BJ (cell line): ENCODE measurements at places on chromosomes 5 and 9.

- DNase-seq: no peak
Observed at GRCh38 chr5:169656125-169656901, 19.2 kb downstream of the DOCK2 start.

DNA sequence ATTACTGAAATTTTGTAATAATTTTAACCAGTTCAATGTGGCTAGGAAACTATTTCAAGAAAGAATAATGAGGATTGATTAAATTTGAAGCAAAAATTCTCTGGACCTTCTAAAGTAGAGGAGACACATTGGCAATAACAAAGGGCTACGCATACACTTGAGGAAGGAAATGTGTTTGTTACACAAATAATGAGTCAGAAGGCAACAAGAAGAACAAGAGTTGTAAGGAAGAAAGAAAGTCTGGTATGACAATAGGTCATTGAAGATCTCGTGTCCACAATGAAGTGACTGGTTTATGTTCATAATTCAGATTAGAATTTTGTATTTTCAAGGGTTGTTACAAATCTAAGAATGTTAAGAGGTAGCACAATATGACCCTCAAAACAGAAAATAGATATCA lies 25.8 kb downstream of the ST8SIA4 start:
- no peak for DNase-seq

GRCh38 chr9:105297442-105298075 lies 53.1 kb downstream of the SLC44A1 start:
- DNase-seq: no peak

DNA sequence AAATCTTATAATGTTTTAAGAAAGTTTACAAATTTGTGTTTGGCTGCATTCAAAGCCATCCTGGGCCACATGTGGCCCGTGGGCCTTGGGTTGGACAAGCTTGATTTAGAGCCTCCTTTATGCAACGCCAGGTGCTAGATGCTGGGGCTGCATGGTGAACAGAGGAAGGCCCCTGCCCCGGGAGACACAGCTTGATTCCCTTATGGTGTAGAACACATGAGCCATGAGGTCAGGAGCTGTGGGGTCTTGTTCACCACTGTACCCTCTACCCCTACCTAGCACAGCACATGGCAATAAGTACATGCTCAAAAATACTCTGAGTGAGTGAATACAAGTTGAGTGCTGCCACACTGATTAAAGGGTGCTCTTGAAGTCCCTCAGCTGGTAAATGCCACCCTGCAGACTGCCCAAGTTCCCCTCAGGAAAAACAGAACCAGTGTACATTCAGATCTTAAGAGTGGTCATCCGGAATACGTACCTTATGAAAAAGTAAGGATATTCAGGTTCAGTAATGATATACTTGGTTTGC lies 71.9 kb downstream of the ARRDC3 start:
- no peak for DNase-seq

DNA sequence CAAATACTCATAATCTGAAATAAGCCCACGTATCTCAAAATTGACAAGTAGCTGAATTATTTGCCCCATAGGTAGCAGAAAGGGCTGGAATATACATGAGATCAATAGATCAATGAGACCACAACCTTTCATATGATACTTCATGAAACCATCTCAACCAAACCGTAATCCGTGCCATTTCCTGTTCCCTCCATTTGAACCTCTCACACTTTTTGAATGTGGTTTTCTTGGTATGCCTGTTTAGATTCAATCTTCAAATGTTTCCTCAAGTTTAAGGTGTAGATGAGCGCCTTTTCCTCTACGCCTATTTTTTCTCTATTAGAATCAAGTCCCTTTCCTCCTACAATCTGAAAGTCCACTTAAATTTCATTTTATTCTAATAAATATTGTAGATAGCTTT lies 805.5 kb downstream of the EFNA5 start:
- DNase-seq: no peak

- no peak for DNase-seq
Observed at GRCh38 chr9:19460243-19460642, 51.4 kb downstream of the ACER2 start.

- no peak for DNase-seq
Observed at GRCh38 chr5:123496892-123497291, 15.1 kb upstream of the CSNK1G3 start.

- DNase-seq: no peak
Observed at GRCh38 chr9:3835393-3835792, 309.6 kb upstream of the RFX3 start.

- DNase-seq: no peak
Observed at GRCh38 chr9:98883276-98883675, 60.4 kb upstream of the COL15A1 start.
